Ovary (tissue), 10 donors: ENCODE measurements at places on chromosomes 11 and 22.
A peak's percentile ranks its signal among the peaks of the same experiment; 100 is the strongest.

- no peak overlapping the region for H3K27ac ChIP-seq
- H3K27me3 ChIP-seq, result no peaks in the 10 kb centered on the region
- DNase-seq, result peak; percentile 31
- no peak overlapping the region for H3K4me3 ChIP-seq
These were observed 203.4 kb downstream of the TBC1D22A start for GRCh38 chr22:46965555-46966494.

DNA sequence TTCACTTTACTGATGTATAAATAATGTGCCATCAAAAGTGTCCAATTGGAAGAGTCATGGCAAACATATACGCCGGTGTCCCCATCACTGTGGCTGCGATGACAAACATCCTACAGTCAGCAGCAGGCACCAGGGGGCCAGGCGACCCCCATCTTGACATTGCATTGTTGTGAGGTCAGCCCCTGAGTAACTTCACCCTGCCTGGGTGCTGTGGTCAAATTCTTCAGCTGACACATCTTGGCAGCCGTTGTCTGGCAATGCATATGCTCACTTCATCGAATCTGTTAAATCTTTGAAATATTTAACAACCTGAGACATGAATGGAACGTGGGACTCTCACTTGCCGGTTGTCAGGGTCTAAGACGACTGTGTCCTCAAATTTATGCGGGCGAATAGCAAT lies 430.9 kb downstream of the BRD1 start:
- H3K4me1 ChIP-seq, result peaks cover 1% of the 10 kb centered on the region
- no peaks in the 10 kb centered on the region for H3K27me3 ChIP-seq
- H3K36me3 ChIP-seq, result no peaks in the 10 kb centered on the region

DNA sequence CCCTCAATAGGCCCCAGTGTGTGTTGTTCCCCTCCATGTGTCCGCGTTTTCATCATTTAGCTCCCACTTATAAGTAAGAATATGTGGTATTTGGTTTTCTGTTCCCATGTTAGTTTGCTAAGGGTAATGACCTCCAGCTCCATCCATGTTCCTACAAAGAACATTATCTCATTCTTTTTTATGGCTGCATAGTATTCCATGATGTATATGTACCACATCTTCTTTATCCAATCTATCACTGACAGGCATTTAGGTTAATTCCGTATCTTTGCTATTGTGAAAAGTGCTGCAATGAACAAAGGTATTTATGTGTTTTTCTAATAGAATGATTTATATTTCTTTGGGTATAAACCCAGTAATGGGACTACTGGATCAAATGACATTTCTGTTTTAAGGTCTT lies 42.1 kb downstream of the SLC36A4 start:
- H3K36me3 ChIP-seq, result no peaks in the 10 kb centered on the region
- H3K4me3 ChIP-seq, result no peak overlapping the region
- no peak overlapping the region for H3K27ac ChIP-seq
- H3K4me1 ChIP-seq, result no peaks in the 10 kb centered on the region

DNA sequence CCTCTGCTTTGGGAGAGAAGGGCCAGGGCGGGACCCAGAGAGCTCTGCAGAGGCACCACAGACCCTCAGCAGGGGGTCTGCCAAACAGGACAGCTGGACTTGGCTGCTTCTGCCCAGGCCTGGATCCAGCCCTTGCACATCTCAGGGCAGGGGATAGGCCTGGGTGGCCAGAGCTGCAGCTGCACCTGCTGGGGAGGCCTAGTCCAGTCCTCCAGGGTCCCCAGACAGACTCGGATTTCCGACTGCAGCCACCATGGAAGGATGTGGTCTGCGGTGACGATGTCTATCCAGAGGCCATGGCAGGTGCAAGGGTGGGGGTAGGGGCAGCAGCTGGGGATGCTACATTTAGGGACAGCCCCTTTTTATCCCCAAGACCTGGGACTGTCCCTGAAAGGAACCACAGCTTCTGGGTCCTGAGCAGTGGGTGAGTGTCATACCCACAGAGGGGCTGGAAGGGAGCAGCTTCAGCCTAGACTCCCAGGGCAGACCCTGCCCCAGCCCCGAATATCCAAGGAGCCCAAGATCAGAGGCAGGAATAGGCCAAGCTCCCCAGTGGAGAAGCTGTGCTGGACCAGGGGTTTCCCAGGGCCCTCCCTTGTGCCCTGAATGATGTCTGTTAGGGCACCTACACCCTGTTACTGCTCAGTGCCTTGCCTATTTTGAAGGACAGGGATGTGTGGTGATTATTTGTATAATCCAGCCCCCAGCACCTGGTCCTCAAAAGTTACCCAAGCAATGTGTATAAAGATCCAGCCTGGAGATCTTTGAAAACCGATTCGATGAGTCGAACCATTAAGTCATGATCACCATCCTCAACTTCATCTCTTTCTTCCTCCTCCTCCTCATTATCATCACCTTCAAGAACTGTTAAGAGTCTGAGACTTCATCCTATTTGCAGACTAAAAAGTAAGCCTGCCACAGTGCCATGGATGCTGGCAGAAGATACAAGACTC lies 2.5 kb upstream of the IGLL5 start:
- DNase-seq, result no peak
- H3K36me3 ChIP-seq, result no peaks in the 10 kb centered on the region
- no peak overlapping the region for H3K4me3 ChIP-seq
- H3K27ac ChIP-seq, result no peak overlapping the region
- H3K4me1 ChIP-seq, result no peaks in the 10 kb centered on the region
- no peaks in the 10 kb centered on the region for H3K27me3 ChIP-seq

GRCh38 chr11:115891581-115891980 lies 387.4 kb upstream of the CADM1 start:
- H3K27me3 ChIP-seq, result no peaks in the 10 kb centered on the region
- no peaks in the 10 kb centered on the region for H3K36me3 ChIP-seq
- H3K4me1 ChIP-seq, result no peaks in the 10 kb centered on the region
- no peak for DNase-seq

DNA sequence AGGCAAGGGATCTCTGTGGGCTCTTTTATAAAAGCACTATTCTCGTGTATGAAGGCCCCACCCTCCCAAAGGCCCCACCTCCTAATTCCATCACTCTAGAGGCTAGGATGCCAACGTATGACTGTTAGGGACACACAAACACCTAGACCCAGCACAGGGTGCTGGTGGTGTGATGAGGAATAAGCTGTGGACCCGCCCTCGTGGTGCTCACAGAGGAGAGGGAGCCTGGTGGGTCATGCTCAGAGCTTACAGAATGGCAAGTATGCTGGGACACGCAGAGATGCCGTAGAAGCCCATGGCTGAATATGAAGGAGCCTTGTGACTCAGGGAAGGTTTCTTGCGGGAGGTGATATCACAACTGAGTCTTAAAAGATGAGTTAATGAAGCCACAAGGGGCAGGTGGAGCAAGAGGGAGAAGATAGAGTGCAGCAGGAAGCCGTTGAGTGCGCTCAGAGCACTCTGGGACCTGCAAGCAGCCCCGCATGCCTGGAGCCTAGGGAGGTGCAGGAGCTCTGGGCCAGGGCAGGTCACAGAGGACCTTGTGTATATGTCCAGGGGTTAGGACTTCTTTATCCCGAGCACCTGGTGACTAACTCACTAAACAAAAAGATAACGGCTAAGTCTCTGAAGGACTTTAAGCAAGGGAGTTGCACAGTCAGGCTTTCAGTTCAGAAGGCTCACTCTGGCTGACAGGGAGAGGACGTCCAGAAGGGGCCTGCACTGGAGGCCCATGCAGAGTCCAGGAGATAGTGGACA lies 160.9 kb downstream of the TRIM29 start:
- DNase-seq, result no peak
- no peaks in the 10 kb centered on the region for H3K27me3 ChIP-seq
- H3K4me1 ChIP-seq, result no peaks in the 10 kb centered on the region
- H3K36me3 ChIP-seq, result no peaks in the 10 kb centered on the region
- H3K4me3 ChIP-seq, result no peak overlapping the region

GRCh38 chr22:37571258-37571991 lies 8.5 kb downstream of the LGALS2 start:
- no peak overlapping the region for H3K4me3 ChIP-seq
- H3K27me3 ChIP-seq, result no peaks in the 10 kb centered on the region
- H3K4me1 ChIP-seq, result peaks cover 7% of the 10 kb centered on the region
- peaks cover under 1% of the 10 kb centered on the region for H3K36me3 ChIP-seq

DNA sequence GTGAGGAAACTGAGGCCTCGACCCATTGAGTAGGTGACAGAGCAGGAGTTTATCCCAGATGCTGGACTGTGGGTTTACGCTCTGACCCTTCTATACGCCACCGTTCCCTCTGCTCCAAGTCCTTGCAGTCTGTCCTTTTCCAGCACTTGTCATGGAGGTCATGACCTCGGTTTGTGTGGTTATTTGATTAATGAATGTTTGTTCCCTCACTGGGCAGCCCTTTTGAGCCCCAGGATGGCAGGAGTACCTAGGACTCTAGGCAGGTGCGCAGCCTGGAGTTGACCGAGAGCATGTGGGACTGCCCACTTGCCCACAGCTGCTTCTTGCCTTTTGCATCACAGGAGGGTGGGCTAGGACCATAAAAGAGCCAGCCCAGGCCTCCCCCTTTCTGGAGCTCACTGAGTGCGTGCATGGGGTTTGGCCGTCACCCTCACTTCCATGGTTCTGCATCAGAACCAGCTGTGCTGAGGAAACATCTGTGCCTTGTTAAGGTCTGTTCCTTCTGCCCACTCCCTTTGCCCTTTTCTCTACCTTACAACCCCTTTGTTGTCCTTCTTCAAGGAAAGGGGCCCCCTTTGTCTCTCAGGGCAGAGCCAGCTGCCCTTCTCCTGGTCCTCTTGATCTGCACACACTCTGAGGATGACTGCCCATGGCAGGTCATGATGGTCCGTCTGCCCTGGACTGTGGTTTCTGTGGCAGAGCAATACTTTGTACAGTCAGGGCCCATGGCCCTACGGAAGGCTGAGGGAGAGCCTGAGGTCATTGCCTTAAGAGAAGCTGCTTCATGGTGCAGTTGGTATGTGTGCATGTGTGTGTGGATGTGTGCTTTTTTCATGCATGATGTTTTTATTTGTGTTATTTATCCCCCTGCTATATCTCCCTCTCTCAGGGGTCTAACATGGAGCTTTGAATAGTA lies 38.2 kb downstream of the BMAL1 start:
- no peaks in the 10 kb centered on the region for H3K27me3 ChIP-seq
- H3K36me3 ChIP-seq, result no peaks in the 10 kb centered on the region
- peaks cover 33% of the 10 kb centered on the region for H3K4me1 ChIP-seq
- H3K4me3 ChIP-seq, result no peak overlapping the region
- H3K27ac ChIP-seq, result no peak overlapping the region

DNA sequence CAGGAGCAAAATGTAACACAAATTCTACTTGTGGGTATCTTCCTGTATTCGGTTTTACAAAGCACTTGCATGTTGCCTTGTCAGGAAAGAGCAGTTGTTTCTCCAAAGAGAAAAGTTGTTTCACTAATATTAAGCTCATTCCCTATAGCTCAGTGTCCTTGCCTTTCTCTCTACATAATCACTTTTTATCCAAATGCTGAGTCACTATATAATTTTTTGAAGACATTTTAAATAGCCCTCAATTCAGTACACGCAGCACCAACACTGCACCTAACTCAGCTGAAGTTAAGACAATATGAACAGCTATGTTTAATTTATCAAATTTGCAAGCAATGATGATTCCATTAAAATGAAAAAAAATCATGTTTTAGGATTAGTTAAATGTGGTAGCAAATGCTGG lies 14.5 kb upstream of the MRTFA start:
- H3K27ac ChIP-seq, result peak overlapping the region; percentile 97
- H3K4me3 ChIP-seq, result peak overlapping the region; percentile 64
- H3K27me3 ChIP-seq, result no peaks in the 10 kb centered on the region

DNA sequence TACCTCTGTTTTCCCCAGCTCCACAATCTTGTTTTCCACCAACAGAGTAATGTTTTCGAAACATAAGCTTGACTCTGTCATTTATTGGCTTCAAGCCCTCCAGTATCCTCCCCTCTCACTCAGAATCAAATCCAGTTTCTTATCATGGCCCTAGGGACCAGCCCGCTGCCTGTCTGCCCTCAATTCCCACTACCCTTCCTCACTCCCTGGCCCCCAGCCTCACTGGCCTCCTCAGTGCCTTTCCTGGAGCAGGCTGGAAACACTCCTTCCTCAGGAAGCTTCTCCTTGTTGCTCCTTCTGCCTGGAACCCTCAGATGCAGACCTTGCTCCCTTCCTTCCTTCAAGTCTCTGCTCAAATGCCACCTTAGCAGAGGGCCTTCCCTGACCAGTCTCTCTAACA lies 3.9 kb downstream of the POLD4 start:
- peaks cover 11% of the 10 kb centered on the region for H3K4me1 ChIP-seq
- no peak overlapping the region for H3K27ac ChIP-seq
- no peak overlapping the region for H3K4me3 ChIP-seq
- H3K36me3 ChIP-seq, result no peaks in the 10 kb centered on the region

DNA sequence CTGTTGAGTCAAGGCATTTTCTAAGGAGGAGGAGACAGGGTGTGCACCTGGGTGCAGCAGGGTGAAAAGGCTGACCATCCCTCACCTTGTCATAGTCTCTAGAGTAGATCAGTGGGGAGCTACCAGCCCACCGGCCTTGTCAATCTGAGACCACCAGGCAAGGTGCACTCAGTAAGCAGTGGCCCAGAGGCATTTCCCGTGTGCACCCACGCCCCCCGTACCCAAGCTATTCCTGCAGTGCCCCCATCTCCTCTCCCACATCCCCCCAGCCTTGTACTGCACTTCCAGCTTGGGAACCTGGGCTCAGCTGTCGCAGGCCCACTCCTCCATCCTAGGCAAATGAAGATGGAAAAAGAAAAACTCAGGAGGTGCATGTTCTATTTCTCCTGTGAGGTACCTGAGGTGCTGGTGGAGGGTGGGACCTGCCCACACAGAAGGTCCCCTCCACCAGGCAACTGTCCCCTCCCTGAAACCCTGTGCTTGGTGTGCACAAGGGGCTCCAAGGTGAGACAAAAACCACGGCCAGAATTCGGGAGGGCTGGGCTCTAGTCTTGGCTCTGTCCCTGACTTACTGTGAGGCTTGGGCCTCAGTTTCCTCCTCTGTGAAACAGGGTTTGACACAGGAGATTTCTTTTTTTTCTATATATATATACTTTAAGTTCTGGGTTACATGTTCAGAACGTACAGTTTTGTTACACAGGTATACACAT lies 8.4 kb downstream of the P2RY2 start:
- DNase-seq, result peak; percentile 24
- no peaks in the 10 kb centered on the region for H3K27me3 ChIP-seq
- no peak overlapping the region for H3K27ac ChIP-seq
- no peaks in the 10 kb centered on the region for H3K36me3 ChIP-seq

GRCh38 chr22:35206889-35207288 lies 50.4 kb upstream of the HMGXB4 start:
- no peaks in the 10 kb centered on the region for H3K36me3 ChIP-seq
- H3K27me3 ChIP-seq, result no peaks in the 10 kb centered on the region
- no peak overlapping the region for H3K27ac ChIP-seq
- H3K4me1 ChIP-seq, result no peaks in the 10 kb centered on the region

DNA sequence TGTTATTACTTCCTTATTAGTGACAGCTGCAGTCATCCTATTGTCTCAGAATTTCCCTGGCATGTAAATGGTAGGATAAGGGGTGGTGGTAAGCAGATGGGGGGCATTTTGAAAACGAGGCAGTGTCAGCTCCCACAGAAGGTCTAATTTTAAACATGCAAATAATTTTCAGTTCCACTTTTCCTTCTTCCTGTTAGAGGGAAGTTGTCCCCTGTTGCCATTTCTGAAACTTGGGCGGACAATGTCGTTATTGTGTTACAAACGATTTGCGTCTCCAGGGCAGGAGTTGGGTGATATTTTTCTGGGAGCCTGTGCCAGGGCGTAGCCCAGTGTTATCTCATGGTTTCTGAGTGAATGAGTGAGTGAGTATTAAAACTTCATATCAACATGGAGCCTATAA lies 7.4 kb downstream of the PTPRJ start:
- no peak overlapping the region for H3K27ac ChIP-seq
- DNase-seq, result no peak
- no peaks in the 10 kb centered on the region for H3K4me1 ChIP-seq

- H3K27ac ChIP-seq, result no peak overlapping the region
- no peak for DNase-seq
- H3K27me3 ChIP-seq, result no peaks in the 10 kb centered on the region
These were observed 15.9 kb downstream of the IL10RA start for GRCh38 chr11:118002010-118002540.
